HepG2 (cell line): ENCODE measurements at places on chromosomes 7 and 10. TPM values are rescaled to one million over a fixed set of nuclear protein-coding genes. Genes with fewer than 3 reads are reported as not detected.
A peak's percentile ranks its signal among the peaks of the same experiment; 100 is the strongest.

Gene CHN2
- 21.7 and 30.5 TPM in 2 replicates for polyA plus RNA-seq

Gene SPRN
- polyA plus RNA-seq: not detected in 2 replicates

Gene ST8SIA6
- not detected in 2 replicates for polyA plus RNA-seq

Gene GHRHR
- not detected in 2 replicates for polyA plus RNA-seq

Gene LRRC61
- 33.0 and 42.2 TPM in 2 replicates for polyA plus RNA-seq

Gene ZNF33A
- polyA plus RNA-seq: 11.1 and 13.1 TPM in 2 replicates

Gene STK17A
- 16.3 and 18.6 TPM in 2 replicates for polyA plus RNA-seq

Gene CACNA2D1
- polyA plus RNA-seq: not detected in 2 replicates

Gene STRA8
- polyA plus RNA-seq: 0.20 TPM in 1 of 2 replicates, not detected in the other

DNA sequence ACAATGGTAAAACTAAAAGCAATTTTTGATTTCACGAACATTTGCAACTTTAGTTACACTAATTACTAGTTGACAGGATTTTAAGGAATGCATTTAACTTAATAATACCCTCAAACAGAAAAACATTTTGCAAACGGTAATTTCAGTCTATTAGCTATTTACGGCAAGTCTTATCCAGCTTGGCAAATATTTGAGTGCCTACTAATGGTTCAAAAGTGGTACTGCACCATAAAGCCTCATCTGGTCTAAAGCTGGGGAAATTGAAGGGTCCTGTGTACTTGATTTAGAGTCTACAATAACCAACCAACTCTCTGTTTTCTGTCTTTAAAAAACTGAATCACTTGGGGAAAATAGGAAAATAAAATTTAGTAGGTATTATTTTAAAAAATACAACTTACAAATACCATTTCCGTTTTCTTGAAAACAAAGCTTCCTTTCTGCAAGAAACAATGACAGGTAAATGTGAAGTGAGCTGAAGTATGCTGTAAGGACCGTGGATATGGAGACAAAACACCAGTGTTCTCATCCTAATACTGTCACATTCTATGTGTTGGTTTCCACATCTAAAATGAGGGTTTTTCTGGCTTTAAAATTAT, 142.3 kb downstream of the VPS50 start:
- peak; percentile 30 for DNase-seq

GRCh38 chr10:76432016-76433012, 1000.9 kb downstream of the LRMDA start:
- DNase-seq: no peak

DNA sequence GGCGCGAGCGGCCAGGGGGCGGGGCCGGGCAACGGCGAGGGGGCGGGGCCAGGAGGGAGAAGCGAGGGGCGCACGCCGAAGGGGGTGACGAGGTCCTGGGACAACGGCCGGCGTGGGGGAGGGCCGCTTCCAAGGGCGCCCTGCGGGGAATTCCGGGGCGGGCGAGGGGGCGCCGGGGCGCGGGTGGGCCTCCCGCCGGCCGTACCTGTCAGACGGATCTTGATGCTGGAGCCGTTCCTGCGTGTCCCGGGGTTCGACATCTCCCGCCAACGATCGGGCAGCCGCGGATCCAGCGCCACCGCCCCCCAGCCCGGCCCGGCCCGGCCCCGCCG, 421 bp downstream of the SMURF1 start:
- no peak for DNase-seq

- DNase-seq: no peak
Observed at GRCh38 chr10:110947061-110947595, 27.7 kb downstream of the SHOC2 start.

- DNase-seq: no peak
Observed at GRCh38 chr7:111290419-111290818, 199.5 kb downstream of the LRRN3 start.

DNA sequence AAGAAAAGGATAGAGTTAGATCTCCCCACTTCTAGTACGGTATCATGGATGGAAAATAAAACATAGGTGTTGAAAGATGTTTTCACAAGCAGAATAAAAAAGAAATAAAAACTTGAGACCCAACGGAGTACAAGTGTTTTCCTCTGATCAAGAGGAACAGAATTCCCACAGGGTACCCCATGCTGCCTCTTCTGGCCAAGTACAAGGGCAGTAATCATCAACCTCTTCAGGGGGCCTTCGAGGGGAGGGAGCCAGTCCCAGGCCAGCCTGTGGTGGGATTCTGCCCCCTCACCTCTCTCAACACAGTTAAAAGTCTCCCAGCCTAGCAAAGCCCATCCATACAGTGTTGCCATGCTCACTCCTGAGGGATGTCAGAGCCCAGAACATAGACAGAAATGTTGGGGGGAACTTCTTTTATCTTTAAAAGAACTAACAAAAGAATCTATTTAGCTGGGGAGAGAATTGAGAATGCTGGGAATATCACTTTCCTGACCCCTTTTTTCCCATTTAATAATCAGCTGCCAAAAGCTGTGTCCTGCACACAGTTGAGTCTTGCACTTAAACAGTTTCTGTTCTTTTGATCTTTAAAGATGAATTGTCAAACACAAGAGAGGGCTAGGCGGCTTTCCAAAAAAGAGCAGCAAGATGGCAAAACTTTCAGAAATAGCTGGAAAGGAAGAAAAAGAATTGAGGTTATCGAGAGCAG, 101.7 kb downstream of the PTN start:
- no peak for DNase-seq

- DNase-seq: no peak
Observed at GRCh38 chr7:23247603-23248335, 1.2 kb downstream of the GPNMB start.

DNA sequence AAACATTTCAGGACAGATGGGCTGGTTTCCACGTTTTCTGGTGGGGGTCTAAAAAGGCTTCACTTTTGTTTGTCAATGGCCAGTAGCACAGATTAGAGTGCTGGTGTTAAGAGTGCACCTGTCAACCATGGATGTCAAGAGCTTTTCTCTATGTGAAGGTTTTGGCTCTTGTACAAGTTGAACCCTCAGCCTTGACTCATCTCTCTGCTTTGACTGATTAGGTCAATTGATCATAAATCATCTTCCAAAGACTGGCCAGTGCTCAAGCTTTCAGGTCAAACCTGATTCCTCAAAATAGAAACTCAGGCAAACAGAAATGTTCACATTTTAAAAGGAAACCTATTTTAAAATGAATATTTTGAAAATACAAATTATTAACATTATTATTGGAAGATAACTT, 59.6 kb upstream of the SP4 start:
- DNase-seq: no peak

- DNase-seq: no peak
Observed at GRCh38 chr10:61757525-61758397, 95.0 kb downstream of the CABCOCO1 start.

- no peak for DNase-seq
Observed at GRCh38 chr10:71804077-71804476, 30.8 kb upstream of the VSIR start.

DNA sequence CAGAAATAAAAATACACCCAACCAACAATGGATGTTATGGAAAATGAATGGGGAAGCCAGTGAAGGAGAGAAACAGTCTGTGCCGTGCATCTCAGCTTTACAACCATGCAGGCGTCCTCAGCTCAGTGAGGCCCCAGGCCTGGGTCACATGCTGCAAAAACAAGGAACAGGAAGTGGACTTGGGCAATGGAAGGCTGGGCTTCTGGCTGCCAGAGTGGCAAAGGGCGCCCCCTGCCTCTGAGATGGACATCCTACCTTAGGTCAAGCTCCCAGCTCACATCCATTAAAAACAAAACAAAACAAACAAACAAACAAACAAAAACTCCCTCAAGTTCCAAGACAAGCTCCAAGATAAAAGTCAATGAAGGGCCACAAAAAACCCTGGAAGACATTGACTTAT, 54.7 kb upstream of the AFAP1L2 start:
- DNase-seq: peak; percentile 8

DNA sequence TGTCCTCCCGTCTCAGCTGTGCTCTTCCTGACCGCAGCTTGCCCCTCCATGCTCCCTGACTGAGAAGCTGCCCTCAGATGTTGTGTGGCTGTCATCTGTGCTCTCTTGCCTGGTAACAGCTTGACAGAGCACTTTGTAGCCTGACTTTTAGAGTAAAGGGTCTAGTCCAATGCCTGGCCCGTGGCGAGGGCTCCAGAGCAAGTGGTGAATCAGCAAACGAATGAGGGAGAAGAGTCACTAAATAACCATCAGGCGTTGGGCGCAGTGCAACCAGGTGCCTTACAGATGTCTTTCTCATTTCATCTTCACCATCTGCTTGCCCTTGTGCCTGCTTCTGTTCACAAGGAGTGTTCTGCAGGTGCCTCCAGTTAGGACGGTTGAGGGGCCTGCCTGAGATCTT, 45.6 kb downstream of the MKI67 start:
- DNase-seq: no peak

- no peak for DNase-seq
Observed at GRCh38 chr7:33921216-33921938, 16.0 kb downstream of the BMPER start.

DNA sequence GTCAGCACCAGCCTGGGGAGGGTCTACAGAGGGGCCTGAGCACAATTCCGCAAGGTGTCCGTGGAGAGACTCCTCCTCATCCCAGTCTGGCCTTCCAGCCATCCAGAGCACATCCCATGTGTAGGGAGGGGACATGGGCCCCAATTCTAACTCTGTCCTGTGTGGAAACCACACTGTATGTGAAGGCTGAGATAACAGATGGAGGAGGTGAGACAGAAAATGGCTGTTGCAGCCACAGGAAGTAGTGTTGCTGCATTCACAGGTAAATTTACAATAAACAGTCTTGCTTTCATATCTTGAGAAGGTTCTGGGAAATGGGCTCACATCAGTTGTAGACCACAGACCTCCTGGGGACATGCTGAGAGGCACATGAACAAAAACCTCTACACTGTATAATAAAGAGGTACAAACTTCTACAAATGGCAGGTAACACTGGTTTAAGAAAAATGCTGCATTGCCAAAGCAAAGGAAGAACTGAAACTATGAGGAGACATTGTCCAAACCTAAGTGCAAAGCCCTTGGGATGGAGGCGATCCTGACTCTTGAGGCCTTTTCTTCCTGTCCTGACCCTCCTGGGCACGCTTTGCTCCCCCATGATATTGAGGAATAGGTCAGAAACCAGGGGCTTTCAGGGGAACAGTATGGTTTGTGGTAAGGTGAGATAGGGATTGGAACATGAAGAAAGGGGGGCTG, 21.6 kb upstream of the GIMAP2 start:
- no peak for DNase-seq

- no peak for DNase-seq
Observed at GRCh38 chr10:47042199-47042473, 130.9 kb downstream of the PTPN20 start.

DNA sequence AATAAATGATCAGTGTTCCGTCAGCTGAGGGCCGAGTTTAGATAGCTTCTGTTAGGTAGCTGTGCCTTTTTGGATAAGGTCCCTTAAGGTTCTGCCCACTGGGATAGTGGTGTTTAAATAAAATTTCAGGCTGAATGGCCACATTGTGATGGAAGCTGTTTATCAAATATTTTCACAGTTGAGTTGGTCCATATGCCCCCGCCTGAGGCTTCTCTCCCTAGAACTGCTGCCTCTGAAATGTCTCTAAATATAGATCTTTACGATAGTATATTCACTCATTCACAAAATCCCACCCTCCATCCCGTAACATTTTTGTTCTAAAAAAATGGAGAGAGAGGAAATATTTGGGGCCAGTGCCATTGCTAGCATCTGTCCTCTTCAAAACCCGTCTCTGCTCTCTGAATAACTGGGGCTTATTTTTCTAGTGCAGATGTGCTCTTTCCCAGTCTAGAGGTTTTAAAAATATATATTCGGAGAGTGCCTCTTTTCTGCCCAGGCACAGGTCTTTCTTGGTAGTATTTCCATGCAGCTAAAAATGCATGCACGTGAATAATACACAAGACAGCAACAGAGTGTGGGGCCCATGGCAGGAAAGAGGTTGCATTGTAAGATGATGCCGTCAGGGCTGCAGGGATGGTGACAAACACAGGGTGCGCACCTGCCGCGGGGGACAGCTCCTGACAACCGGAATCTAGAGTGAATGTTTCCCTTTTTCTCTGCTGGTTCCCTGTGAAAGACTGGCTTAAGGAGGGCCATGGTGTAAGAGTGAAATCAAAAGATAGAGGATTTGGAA, 105.4 kb upstream of the BTBD16 start:
- no peak for DNase-seq

GRCh38 chr7:46696741-46697140, 775.7 kb upstream of the IGFBP3 start:
- DNase-seq: no peak

DNA sequence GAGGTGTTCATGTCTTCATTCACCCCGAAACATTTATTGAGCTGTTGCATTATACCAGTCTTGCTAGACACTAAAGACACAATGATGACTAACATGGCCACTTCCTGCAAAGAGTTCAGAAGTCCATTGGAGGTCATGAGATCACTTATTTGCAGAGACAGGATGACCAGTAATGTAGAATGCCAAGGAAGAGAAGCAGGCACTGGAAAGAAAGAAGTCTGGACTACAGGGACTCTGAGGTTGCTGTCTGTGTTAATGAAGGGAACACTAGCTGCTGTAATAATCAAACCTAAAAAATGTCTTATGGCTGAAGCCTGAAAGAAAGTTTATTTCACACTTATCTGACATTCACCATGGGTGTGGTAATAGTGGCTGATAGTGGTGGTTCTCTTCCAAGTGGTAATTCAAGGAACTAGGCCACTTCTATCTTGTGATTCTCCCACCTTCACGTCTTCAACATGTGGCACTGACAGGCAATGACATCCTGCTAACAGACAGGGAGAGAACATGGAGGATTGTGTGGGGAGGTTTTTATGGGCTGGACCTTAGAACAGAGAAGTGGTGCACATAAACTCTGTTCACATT, 89.2 kb upstream of the MKLN1 start:
- DNase-seq: peak; percentile 68

DNA sequence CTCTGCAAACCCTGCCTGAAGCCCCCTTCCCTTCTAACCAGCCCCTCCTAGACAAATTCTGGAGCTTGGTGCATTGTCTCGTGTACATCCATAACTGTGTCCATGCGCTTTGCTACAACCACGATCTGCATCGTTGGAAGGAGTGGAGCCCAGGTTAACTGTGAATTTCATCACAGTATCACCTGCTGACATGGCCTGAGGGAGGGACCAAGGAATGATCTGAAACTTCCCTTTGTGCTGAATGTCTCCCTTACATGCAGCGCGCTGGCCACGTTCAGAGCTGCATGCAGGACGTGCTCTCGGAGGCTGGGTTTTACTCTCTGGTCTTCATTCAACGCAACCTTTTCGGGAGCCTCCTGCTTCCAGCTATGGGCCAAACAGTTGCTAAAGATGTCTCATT, 222.3 kb downstream of the CUX1 start:
- no peak for DNase-seq

- no peak for DNase-seq
Observed at GRCh38 chr10:86368046-86368445, 1.5 kb upstream of the GRID1 start.

- peak; percentile 23 for DNase-seq
Observed at GRCh38 chr7:3928727-3929515, 627.9 kb downstream of the SDK1 start.
